ENCODE measurements at places on chromosomes 2 and 18. TPM values are rescaled to one million over a fixed set of nuclear protein-coding genes. Genes with fewer than 3 reads are reported as not detected.

Gene DLX1
- total RNA-seq, result 0.25 TPM

Gene DAW1
- total RNA-seq, result not detected

Gene LRP2
- total RNA-seq, result not detected

Gene TEKT4
- not detected for total RNA-seq

Gene INHA
- total RNA-seq, result 3.8 TPM

Gene SLC5A7
- not detected for total RNA-seq

Gene CIB4
- 0.31 TPM for total RNA-seq

Gene RGPD3
- not detected for total RNA-seq

Gene TDRD15
- not detected for total RNA-seq

Gene NETO1
- total RNA-seq, result 1.7 TPM

Gene CAPG
- total RNA-seq, result 10.9 TPM

Gene C2orf42
- 12.5 TPM for total RNA-seq

Gene LCT
- not detected for total RNA-seq

Gene SLC9A4
- total RNA-seq, result 0.03 TPM

Gene CCDC74B
- 0.49 TPM for total RNA-seq

Gene UGT1A9
- not detected for total RNA-seq

Gene TANC1
- 12.1 TPM for total RNA-seq

Gene ZNF892
- total RNA-seq, result 2.7 TPM

Gene ANKRD30BL
- not detected for total RNA-seq

Gene L3MBTL4
- 4.4 TPM for total RNA-seq

Gene ITPRIPL1
- 0.41 TPM for total RNA-seq

Gene PNPT1
- total RNA-seq, result 11.1 TPM

Gene TEX44
- not detected for total RNA-seq

Gene MSTN
- 0.08 TPM for total RNA-seq

Gene TP53I3
- total RNA-seq, result 23.7 TPM

Gene MARCHF4
- 0.22 TPM for total RNA-seq

Measured in pancreas (tissue), 10 donors.